Panc1 (cell line): ENCODE measurements at places on chromosomes 5 and 9.

DNA sequence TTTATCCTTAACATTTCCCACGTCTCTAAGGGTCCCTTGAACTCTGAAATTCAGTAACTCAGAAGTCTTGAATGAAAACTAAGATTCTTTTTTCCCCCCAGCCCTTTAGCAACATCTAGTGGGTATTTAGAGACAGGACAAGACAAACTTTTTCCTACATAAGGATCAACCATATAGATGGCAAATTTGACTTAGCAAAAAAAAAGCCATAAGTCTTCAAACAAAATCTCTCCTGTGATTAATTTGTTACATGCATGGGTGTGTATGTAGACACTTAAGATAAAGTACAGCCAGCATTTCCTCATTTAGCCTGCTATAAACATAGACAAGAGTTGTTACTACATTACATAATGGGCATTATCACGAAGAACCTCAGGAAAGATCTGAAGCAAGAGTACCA is 29.1 kb upstream of the ANKRD31 start:
- peak; percentile 25 for DNase-seq

DNA sequence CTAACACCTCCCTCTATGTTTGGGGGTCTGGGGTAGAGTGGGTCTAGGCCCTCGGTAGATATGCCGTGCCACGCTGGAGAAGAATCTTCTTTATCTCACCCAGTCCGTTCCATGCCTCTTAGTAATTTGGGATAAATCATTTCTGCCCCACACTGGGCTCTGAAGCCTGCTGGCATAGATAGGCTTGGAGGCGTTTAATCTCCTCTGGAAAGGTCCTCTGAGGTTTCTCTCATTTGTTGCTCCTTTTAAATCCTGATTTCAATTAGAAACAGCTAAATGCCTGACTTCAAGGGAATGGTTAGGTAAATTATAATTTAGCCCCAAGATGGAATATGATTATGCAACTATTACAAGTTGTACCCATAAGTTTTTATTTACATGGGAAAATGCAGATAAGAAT is 57.8 kb upstream of the AKNA start:
- DNase-seq: no peak

GRCh38 chr5:126636956-126637355 is 36.2 kb downstream of the PHAX start:
- DNase-seq: no peak

GRCh38 chr9:91386765-91387164 is 25.0 kb upstream of the AUH start:
- DNase-seq: no peak

- no peak for DNase-seq
Observed at GRCh38 chr5:33892620-33893137, 889 bp upstream of the ADAMTS12 start.

DNA sequence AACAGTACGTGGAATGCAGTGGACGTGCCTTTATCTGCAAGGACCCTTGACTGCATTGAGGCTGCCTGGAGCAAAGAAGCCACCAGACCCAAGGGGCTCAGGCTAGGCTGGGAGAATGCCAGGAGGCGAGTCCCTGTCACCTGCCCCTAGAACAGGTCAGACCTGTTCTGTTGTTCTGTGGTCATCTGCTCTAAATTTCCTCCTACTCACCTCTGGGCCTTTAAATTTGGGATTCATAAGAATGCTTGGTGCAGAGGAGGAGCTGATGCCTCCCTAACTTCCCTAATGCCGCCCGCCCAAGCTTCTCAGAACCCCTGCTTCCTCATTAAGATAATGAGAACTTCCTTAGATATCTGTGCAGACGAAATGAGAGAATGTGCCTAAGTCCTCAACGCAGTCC is 32.0 kb downstream of the DAPK1 start:
- DNase-seq: no peak

GRCh38 chr5:86986837-86987236 is 280.8 kb upstream of the RASA1 start:
- DNase-seq: no peak

- peak; percentile 10 for DNase-seq
Observed at GRCh38 chr5:147578228-147579024, 68.6 kb upstream of the DPYSL3 start.

GRCh38 chr5:140251527-140251973 is 51.4 kb downstream of the PFDN1 start:
- DNase-seq: peak; percentile 82

GRCh38 chr5:568061-568781 is 43.9 kb upstream of the CEP72 start:
- DNase-seq: no peak

GRCh38 chr5:112004867-112005622 is 248.1 kb upstream of the NREP start:
- DNase-seq: no peak

- DNase-seq: no peak
Observed at GRCh38 chr9:36142510-36143244, 6.1 kb downstream of the GLIPR2 start.

- no peak for DNase-seq
Observed at GRCh38 chr9:112880650-112881049, 10.0 kb downstream of the SLC46A2 start.

DNA sequence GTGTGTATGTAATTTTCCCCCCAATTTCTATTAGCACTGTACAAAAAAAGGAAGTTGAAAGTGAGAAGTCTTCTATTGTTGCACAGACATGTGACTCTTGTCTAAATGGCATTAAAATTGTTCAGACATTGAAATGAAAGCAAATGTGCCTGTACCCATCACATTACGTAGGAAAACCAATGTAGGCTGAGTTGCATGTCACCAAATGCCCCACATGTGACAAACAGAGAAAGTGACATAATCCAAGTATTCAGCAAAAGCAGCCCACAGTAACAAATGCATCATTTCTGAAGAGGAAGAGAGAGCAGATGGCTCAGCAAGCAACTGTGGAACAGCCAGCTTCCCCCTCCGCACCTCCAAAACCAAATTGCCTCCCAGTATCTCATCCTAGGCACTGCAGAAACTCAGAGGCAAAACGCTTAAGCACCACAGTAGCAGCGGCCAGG is 161.5 kb upstream of the NR4A3 start:
- no peak for DNase-seq

- no peak for DNase-seq
Observed at GRCh38 chr5:138542180-138542955, 668 bp downstream of the ETF1 start.

GRCh38 chr9:109110329-109111021 is 9.3 kb downstream of the TMEM245 start:
- DNase-seq: no peak

DNA sequence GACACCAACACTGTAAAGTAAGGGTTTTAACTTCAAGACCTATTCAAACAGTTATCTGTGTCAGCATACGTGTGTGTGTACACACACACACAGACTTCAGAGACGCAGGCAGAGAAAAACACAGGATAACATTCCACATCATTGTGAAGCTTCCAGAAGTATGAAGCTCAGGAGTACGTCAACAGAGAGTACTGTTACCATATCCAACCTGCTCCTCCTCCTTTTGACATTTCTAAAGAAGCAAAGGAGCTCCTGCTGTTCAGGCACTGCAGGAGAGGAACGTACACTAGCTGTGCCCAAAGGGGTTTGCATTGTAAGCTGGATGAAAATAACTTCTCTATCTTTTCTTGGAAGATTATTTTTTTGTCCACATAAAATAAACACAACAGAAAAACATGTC is 180.7 kb downstream of the MEF2C start:
- no peak for DNase-seq

- DNase-seq: no peak
Observed at GRCh38 chr5:150505041-150505511, 2.9 kb upstream of the NDST1 start.

DNA sequence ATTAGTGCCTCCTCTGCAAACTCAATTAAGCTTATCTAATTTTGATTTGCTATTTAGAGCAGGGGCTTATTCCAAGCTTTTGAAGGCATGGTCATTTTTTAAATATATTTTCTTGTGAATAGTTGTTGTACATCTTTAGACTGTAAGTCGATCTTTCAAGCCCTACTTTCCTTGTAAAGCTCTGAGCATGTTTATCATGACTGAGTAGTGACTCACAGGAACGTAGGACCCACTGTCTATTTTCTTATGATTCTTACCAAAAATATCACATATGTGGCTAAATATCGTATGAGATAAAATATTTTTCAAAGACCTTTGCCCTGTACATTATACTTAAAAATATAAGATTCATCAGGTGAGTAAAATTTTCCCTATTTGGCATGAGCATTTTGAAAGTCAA is 440.4 kb upstream of the GRIN3A start:
- no peak for DNase-seq

DNA sequence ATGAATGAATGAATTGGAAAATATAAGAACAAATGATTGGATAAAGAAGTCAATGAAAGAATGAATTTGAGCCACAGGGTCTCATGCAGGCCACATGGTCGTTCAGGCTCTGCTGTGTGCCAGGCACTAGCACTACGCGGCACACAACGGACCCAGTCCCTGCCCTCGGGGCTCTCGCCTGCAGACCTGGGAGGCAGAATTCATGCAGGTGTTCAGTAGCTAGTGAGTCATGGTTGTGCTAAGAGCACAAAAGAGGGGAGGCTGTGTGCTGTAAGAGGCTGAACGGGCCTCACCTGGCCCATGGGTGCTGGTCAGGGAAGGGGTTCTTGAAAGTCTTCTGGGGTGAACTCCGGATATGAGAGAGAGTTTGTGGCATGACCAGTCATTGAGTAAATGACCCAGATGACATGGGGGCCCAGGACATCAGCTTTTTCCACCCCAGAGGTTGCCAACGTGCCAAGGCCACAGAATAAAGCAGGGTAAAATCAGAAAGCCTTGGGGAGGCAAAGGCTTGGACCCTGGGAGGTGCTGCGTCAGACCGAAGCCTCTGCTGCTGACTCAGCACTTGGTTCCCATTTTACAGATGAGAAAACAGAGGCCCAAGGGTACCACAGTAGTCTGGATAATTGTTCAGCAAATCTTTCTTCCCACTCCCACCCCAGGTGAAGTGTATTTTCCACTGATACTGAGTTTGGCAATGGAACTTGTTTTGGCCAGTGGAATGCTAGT is 264.3 kb upstream of the MVB12B start:
- no peak for DNase-seq

GRCh38 chr5:122101636-122102285 is 23.7 kb upstream of the LOX start:
- DNase-seq: no peak

- DNase-seq: no peak
Observed at GRCh38 chr9:134396258-134396742, 70.0 kb downstream of the RXRA start.

- DNase-seq: no peak
Observed at GRCh38 chr9:128372784-128373183, 1.6 kb downstream of the URM1 start.

DNA sequence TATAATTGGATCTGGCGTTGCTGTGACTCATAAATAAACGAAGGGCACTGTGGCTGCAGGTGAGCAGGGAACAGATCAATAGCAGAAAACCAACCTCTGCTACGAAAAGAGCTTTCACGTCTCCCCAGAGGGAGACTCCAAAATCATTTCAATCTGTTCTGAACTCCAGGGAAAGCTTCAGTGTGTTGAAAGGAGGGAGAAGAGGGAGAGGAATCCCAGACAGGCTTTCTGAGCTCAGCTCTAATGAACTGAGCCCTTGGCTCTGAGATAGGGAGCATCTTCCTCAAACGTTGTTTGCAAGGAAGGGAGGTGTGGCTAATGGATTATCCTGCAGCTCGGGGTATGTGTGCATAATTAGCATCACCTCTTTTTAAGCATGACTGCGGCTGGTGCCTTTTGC is 288.0 kb upstream of the IRX4 start:
- no peak for DNase-seq

DNA sequence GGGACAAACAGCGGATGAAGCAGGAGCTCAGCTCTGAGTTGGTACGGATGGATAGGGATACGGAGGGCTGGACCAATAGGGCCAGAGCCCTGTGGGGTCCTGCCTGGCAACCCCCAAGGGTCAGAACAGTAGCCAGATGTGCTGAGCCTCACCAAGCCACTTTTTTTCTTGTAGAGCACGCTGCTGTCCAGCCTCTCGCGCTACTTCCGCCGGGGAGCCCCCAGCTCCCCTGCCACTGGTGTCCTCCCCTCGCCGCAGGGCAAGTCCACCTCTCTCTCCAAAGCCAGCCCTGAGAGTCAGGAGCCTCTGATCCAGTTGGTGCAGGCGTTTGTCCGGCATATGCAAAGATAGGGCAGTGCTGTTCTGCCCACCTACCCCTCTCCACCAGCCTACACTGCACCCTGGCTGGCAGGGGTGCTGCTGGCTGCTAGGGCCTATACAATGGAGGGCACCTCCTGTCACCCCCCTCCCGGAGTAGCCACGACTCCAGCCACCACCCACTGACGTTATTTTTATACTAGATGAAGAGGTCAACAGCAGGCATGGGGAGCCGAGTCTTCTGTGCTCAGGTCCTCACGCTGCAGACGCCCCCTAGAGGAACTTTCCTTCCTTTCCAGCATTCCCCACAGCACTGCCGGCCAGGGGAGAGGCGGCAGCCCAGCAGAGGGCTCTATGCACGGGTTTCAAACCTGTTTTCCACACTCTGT is 21.6 kb downstream of the SH3GLB2 start:
- no peak for DNase-seq

- no peak for DNase-seq
Observed at GRCh38 chr5:72307573-72307967, 12.5 kb downstream of the MRPS27 start.

DNA sequence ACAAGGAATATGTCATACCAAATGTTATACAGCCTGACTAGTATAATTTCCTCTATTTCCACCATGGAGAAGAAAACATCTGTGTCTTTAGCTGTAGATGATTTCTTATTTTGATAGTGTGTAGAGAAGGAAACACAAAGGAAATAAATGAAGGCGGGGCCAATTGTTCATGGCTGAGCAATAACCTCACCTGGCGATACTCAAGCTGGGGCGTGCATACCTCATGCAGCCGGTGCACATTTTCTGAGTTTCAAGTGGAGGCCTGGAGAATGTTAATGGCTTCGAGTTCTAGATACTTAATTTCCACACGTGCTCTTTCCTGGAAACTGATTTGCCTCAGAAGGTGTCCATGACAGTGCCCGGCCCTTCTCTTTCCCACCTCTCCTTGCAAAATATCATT is 127.4 kb upstream of the TAF11L2 start:
- no peak for DNase-seq

GRCh38 chr9:106868087-106868486 is 5.1 kb downstream of the ZNF462 start:
- DNase-seq: no peak

DNA sequence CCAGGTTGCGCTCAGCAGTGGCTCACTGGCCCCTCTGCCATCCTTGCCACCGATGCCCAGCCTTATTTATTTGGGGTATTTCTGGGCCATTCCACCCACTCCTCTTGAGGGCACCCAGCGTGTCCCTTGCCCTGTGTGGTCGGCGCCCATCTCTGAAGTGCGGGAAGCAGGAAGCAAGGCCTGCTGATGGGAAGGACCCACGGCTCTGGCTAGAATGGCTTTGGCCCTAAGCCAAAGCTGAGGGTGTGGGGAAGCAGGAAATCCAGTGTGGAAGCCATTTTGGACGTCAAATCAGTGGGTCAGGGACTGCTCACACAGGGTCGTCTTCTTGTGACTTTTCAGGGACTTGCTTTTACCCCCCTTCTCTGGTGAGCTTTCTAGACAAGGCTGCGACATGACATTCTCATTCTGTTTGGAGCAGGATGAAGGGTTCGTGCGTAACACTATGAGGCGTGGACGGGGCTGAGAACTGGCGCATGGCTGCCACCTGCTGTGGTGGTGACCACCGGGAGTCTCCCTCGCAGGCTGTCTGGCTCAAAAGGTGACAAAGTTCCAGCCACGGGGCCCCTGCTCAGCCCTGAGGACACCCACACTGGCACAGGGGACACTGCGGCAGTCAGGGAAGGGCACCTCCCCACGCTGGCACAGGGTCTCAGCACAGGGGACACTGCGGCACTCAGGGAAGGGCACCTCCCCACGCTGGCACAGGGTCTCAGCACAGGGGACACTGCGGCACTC is 50.7 kb upstream of the NKD2 start:
- DNase-seq: no peak
